ENCODE measurements at places on chromosomes 4 and X. TPM values are rescaled to one million over a fixed set of nuclear protein-coding genes. Genes with fewer than 3 reads are reported as not detected.

DNA sequence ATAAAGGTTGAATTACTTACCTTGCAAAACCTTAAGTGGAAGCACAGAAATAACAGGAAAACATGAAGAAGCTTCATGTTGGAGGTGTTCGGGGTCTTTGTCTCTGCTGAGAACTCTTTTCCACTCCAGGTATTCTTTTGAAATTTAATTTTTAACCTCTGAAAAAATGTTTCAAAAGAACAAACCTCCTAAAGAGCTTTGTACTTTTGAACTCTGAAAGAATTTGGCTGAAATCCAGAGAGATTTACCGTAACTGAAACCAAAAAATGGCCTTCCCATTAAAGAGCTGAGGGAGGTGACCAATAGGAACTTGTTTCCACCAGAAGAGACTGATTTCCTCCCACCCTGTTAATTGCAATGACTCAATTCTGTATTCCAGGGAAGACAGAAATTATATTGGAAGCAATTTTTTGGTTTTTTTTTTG lies at the start of gene CFI:
Gene CFI (minus strand): TSS at position 105 of the 425 bp plus-strand sequence. CDS start 28 bp downstream, at position 77.
- DNase-seq: peak; percentile 85

DNA sequence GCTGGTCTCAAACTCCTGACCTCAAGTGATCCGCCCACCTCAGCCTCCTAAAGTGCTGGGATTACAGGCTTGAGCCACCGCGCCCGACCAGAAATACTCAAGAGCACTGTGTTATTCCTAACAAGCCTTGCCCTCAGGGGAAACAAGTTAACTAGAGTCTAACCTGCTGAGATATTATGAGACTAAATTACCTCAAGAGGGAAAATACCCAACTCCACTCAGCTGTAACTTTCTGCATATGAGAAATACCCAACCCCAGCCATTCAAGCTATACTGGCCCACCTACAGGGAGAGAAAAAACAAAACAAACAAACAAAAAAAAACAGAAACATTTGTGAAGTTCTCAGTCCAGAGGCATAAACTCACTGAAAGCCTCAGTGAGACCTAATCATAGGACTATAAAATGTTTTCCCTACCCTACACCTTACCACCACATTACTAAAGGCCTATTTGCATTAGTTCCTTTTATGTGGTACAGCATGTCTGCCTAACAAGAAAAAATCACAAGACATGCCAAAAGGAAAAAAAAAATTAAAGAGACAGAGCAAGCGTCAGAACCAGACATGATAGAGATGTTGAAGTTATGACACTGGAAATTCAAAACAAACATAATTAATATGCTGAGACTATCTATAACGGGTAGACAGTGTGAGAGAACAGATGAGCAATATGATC lies 876.0 kb downstream of the FSTL5 start:
- DNase-seq: no peak

DNA sequence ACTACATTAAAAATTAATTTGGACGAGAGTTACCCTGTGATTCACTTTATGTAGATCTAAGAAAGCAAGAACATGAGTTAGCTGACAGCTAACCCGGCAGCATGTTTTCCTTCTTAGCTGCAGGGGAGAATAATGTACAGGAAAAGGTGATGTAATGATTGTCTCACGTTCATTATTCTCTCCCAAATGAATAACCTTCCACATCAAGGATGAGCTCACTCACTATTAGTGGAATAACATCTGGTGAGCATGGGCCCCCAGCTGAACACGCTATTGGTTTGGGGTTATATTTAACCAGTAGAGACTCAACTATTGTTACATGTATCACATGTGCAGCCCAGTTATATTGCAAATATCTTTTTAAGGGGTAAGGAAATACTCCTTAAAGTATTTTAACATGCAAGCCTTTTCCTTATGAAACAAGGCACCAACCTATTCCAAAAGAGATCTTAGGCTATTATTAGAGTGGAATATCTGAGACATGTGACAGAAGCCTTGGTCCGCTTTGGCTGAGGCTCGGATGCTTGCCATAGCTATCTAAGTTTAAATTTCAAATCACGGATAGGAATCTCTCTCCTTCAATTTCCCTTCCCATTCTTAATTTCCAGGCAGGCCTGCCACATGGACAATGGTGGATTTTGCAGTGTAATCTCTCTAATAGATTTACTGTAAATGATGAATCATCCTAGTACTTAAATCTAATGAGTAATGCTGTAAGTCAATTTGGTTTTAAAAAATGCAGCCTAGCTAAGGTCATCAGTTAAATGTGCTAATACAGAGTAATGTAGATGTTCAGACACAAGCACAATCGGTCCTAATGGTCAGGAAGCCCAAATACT lies 99.0 kb upstream of the OTUD4 start:
- DNase-seq: peak; percentile 66

GRCh38 chr4:143335979-143336780 lies 496 bp upstream of the GAB1 start:
- peak; percentile 80 for DNase-seq

Gene FMR1NB
- total RNA-seq: not detected

Data from M059J (cell line).